ENCODE measurements at places on chromosomes 5 and 9.

- DNase-seq = no peak
These were observed 103.2 kb upstream of the SPATA31D4 start for GRCh38 chr9:81824802-81825730.

GRCh38 chr5:160545832-160546231, 124.2 kb downstream of the PTTG1 start:
- no peak for DNase-seq

GRCh38 chr5:43150748-43151147, 30.0 kb downstream of the ZNF131 start:
- DNase-seq = no peak

- DNase-seq = no peak
These were observed 65.7 kb downstream of the IRX2 start for GRCh38 chr5:2685651-2686272.

DNA sequence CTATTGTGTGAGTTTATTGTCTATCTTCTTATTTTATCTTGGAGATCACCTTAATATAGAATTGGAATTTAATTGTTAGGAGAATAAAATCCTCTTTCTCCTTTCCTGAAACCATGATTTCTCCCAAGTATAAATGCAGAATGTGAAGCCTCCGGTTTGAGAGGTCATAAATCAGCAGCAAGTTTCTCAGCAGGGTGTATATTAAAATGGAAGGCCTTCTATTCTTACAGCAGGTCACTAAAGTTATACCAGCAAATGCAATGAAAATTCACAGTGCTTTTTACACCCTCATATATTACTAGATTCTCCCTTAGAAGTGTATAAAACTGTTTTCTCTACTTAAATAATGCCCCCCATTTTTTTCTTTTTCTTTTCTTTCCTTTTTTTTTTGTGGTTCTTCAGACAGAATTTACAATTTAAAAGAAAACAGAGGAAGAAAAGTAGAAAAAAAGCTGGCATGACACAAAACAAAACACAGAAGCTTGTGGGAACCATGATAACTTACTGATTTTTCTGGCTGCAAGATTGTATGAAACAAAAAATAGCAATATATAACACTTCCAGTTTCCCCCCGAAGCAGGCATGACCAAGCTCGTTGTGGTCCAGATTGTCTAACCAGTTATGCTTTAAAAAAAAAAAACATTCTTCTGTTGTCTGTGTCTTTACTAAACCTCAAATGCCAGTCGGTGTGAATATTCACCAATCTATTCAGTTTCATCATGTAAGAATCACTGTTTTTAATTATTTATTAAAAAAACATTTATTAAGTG, 211.2 kb downstream of the RAB3C start:
- DNase-seq = no peak

GRCh38 chr9:1100945-1101344, 50.8 kb downstream of the DMRT2 start:
- DNase-seq = no peak

GRCh38 chr9:18544456-18544855, 70.5 kb downstream of the ADAMTSL1 start:
- DNase-seq = no peak

DNA sequence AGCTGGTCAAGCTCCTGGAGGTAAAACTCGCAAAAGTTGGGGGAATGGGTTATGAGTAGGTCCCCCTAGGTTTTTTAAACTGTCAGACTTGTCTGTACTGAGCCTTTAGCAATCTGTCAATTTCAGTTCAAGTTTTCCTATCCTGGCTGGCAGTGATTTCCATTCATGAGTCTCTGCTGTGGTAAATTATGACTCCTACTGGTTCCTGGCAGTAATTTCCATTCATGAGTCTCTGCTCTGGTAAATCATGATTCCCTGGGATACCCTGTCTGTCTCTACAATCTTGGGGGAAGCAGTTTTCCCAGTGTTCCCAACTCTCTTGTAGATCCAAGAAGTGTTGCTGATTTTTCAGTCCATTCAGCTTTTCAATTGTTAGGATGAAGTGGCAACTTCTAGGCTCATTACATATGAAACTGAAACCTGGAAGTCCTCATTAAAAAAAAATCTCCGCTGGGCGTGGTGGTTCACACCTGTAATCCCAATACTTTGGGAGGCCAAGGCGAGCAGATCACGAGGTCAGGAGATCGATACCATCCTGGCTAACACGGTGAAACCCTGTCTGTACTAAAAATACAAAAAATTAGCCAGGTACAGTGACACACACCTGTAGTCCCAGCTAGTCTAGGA, 91.3 kb upstream of the GPBP1 start:
- DNase-seq = peak; percentile 40

DNA sequence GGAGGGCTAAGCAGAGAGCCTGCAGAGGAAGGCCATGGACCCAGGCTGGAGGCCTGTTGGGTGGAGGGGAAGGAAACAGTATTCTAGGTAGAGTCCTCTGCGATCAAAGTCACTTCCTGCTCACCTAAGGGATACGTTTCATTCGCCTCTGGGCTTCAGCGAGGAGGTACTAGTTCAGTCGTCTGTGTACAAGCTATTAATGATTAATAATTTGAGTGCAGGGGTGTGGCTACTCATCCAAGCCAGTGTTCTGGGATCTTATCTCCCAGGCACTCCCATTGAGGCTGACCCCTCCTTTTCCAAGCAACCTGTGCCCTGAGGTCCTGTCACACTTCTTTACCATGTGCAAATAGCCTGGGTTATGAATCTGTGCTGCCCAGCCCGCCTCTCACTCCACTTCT, 25.2 kb downstream of the RALGPS1 start:
- no peak for DNase-seq

- no peak for DNase-seq
These were observed 462.8 kb upstream of the ZNF462 start for GRCh38 chr9:106400170-106400569.

GRCh38 chr5:669842-670395, 23.2 kb downstream of the TPPP start:
- DNase-seq = no peak

DNA sequence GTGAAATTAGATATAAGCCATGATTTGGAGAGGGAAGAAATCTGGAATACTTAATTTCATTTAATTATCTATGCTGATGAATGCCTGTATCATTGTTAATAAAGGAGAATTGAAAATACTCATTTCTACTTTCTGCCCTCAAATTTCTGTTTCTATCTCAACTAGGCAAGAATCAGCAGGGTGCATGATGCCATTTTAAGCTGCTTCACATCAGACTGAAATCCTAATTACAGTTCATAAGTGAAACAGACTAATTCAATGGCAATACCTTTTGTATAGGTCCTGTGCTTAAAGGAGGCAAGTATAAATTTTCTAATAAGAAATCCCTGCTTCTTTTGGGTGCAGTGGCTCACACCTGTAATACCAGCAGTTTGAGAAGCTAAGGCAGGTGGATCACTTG, 22.3 kb upstream of the TAL2 start:
- DNase-seq = no peak

GRCh38 chr9:127976498-127976897, 4.3 kb downstream of the EEIG1 start:
- DNase-seq = no peak

DNA sequence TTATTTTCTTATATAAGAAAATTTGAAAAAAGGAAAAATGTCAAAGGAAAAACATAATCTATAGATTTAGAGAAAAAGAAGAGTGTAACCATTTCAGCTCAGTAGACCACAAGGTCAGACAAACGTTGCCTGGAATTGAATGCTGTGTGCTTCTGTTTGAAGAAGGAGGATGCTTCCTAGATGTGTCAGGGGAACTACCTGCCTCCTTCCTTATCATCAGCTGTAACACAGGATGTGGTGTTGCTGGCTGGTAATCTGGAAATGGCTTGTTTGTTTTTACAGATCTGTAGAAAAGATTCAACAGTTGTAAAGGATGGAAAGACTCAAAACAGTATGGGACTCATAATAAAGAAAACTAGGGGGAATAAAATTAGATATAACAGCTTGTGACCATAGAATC, 160.7 kb upstream of the MEF2C start:
- no peak for DNase-seq

GRCh38 chr5:95912029-95912428, 49.6 kb downstream of the ELL2 start:
- DNase-seq = no peak

DNA sequence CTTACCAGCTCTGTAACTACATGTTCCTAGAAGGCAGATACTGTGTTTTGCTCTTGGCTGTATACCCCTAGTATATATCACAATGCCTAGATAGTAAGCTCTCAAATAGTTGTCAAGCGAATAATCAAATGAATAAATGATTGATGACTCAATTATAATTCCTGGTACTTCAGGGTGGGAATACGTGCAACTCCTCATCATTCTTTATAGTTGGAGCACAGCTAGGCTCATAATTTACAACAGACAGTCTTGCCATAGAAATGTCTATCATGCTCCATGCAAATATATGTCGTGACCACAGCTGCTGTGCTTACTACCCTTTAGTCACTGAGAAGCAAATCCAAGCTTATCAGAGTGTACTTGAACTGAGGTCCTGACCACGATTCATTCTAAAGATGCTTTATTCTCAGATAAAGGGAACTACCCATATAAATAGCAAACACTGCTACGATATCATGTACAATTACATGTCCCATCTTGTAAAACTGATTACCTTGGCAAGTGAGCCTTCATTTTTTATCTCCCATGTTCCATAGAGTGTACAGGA, 52.1 kb downstream of the STRBP start:
- no peak for DNase-seq

GRCh38 chr9:133821601-133822429, 83.7 kb upstream of the SARDH start:
- no peak for DNase-seq

GRCh38 chr9:116154976-116155697, 1.5 kb downstream of the PAPPA start:
- no peak for DNase-seq

GRCh38 chr9:124258607-124259157, 933 bp downstream of the NEK6 start:
- DNase-seq = peak; percentile 34

DNA sequence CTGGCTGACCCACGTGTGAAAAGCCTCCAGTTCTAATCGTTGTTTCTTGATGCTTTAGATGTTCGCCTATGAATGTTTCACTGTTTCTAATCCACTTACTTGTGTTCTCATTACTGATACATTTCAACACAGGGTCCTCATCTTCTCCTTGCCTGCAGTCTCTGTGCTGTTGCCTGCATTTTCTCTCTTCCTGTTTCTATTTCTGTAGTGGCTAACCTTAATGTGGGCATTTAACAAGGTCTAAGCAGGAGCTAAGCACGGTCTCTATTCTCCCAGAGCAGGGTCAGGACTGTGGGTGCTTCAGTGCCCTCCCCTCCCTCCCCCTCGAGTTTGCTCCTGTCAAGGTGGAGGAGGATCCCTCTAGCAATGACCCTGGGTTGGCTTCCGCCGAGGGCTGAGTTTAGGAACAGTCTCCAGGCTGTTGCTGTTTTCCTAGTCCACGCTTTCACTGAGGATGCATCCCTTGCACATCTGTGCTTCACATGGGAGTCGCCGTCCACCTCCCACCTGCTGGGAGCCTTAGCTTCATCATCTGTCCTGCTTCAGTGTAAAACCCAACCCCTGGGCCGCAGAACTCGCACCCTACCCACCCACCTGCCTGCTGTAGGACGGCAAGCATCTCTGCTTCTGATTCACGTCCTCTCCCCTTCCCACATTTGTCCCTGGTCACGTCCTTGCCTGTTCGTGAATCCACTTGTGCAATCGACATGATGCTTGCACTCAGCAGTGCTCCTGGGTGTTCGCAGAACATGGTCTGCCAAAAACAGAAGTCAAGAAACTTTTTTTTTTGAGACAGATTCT, 2.4 kb upstream of the EXOC3 start:
- DNase-seq = no peak

- DNase-seq = no peak
These were observed 331.9 kb downstream of the MED10 start for GRCh38 chr5:6046296-6046967.

- DNase-seq = no peak
These were observed 224.9 kb downstream of the SNX18 start for GRCh38 chr5:54742417-54742891.

DNA sequence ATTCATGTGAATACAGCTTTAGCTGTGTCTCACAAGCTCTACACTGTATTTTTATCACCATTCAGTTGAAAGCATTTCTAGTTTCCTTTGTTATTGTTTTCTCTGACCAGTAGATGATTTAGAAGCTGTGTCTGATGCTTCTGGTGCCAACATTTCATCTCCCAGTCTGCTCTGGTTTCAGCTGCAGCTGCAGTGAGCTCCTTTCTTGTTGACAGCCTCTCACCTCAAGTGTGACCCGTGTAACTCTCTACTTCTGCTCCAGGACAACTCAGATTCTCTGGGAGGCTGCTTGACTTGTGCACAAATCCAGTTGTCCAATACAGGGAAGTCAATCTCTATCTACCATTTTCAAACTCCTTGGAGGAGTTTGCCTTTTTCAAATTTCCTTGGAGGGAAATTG, 504.8 kb downstream of the DIRAS2 start:
- DNase-seq = no peak

DNA sequence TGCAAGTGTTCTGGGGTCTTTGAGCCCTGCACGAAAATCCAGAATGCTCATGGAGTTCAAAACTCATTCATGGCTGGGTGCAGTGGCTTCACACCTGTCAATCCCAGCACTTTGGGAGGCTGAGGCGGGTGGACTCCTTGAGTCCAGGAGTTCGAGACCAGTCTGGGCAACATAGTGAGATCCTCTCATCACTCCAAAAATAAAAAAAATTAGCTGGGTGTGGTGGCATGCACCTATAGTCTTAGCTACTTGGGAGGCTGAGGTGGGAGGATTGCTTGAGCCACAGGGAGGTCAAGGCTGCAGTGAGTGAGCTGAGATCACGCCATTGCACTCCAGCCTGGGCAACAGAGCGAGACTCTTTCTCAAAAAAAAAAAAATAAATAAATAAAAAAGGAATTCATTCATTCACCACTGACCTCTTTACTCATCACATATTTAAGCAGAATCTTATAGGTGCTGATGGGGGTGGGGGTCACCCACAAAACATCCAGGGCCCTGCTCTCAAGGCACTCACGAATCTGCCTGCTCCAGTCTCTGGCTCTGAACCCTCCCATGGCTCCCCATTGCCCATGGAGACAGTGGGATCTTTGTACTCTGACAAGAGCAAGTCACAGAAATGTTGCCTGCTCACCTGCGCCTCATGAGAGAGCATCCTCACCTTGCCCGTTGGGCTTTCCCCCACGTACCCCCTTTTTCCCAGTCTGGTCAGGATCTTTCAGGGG, 76.7 kb upstream of the IER5L start:
- no peak for DNase-seq

DNA sequence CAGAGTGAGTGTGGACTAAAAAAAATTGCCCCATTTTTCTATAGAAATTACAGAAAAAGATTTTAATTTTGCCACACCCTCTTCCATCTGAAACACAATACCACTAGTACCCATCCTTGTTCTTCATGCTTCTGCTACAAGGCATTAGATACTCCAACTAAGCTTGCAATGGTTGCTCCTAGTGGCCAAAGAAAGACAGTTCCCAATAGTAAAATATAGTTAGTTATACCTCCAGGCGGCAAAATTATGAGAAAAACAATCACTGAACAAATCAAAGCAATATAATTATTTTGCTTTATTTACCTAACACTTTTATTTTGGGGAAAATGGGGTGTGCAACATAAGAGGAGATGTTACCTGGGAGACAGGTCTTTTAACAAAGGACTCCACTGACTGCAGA, 101.2 kb downstream of the RAPGEF6 start:
- no peak for DNase-seq

GRCh38 chr9:104810421-104811339, 46.8 kb downstream of the NIPSNAP3B start:
- no peak for DNase-seq
